Heart right ventricle (tissue), 16 donors: ENCODE measurements at places on chromosomes 11 and 22.

GRCh38 chr11:125062931-125063428 lies at the start of gene SLC37A2:
SLC37A2 (plus strand) TSS chr11:125063305; CDS start chr11:125063368, 63 bp downstream.
- peak; percentile 58 for DNase-seq

GRCh38 chr11:76791861-76792260 lies 8.7 kb downstream of the TSKU start:
- no peak for DNase-seq

- DNase-seq, result no peak
These were observed 23.8 kb downstream of the LRRC10B start for GRCh38 chr11:61532134-61533038.

DNA sequence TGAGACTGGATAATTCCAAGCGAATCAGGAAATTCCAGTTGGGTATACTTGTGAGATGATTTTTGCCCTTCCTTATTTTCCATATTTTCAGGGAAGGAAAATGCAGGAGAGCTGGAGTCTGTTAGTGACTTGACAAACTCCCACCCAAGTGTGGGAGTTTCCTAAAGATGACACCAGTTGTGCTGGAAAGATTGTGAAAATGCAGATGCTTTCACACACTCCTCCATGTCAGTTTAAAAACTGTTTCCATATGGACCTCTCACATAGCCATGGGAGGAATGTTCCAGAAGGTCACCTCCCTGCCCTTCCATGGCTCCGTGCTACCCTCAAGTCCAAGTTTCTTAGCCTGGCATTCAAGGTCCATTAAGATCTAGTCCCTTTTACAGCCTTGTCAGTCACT lies 350.7 kb upstream of the NARS2 start:
- no peak for DNase-seq

DNA sequence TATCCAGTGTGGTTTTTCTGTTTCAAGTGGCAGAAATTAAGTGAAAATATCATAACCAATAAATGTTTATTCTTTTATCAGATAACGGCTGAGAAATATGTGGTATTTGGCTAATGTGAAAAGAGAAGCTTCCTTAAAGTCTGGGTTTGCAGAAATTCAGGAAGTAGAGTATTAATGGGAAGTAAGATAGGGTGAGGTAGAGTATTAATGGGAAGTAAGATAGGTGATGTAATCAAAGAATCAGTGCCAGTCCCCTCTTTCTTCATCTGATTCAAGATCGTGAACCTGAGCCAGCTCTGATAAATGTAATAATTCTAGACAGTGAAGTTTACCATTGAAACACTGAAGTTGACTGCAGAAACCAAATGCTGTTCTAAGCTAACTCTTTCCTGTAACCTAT lies 30.9 kb downstream of the TRPC6 start:
- no peak for DNase-seq

DNA sequence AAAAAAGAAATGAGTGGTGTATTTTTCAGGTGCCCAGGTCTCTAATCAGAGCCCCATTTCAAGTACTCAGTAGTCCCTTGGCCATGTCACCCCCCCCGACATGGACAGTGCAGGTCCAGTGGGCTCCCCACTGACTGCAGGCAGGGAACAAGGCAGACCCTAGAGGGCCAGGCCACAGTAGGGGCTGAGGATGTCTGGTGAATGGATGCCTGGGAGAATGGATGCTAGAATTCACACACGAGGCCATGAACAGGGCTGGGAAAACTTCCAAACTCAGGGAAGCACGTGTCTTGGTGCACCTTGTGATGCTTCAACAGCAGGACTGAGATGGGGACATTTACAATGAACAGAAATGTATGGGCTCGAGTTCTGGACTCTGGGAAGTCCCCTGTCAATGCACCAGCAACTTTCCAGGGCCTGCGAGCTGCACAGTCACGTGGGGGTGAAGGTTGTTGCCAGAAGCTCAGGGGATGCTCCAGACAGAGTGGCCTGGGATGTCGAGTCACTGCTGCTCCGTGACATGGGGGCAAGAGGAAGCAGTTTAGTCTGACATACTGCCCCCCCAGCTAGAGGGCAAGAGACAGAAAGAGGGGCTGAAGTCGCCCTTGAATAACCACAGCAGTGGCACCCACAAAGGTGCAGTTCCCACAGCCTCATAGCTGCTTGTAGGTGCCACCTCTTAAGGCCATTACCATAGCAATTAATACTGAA lies 3.1 kb downstream of the APOBEC3G start:
- no peak for DNase-seq

DNA sequence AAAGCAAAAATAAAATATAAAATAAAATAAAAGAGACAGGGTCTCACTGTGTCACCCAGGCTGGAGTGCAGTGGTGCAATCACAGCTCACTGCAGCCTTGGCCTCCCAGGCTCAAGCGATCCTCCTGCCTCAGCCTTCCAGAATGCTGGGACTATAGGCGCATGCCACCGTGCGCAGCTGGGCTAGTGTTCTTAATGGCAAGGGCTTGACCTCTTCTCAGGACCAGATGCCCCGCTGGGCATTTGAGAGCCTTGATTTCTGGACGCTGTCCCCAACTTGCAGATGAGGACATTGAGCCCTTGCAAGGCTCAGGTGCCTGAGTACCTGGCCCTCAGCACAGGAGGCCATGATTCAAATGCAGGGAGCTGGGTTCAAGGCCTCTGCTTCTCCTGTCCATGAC lies 82.6 kb downstream of the DHCR7 start:
- no peak for DNase-seq

DNA sequence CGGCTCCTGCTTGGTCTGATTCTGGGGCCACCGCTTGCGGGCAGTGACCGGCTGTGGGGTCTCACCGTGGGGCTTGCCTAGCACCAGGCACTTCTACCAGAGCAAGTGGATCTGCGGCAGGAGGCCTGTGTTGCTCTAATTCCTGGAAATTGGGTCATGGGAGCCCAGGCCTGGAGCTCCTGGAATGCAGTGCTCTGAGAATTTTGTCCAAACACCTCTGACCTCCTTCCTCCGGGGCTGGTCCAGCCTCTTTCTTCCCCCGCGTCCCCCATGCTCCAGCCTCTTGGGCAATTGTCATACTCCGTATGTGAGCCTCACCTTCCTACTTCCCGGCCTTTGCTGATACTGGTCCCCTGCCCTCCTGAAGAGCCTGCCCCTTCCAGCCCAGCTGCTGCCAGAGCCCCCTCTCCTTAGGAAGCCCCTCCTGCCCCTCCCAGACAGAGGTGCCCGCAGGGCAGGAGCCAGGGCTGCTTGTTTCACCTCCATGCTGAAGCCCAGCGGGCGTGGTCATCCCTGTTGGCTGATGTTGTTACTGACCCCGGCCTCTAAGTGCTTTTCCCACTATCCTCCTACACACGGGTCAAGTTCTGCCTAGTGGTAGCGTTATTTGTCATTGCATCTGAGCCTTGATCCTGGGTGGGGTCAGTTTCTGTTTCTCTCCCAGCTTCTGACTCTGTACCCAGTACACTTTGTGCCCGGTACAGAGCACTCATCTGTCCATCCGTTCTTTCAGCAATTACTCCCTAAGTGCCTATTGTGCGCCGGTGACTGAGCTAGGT lies 9.6 kb downstream of the MGAT3 start:
- DNase-seq, result no peak

- no peak for DNase-seq
These were observed 61.8 kb downstream of the MCHR1 start for GRCh38 chr22:40741116-40741515.

- no peak for DNase-seq
These were observed 625 bp downstream of the RFPL2 start for GRCh38 chr22:32204040-32204855.

- DNase-seq, result no peak
These were observed 10.4 kb upstream of the AHNAK start for GRCh38 chr11:62556875-62557631.
